ENCODE measurements at places on chromosomes 1 and 21.
A peak's percentile ranks its signal among the peaks of the same experiment; 100 is the strongest.

DNA sequence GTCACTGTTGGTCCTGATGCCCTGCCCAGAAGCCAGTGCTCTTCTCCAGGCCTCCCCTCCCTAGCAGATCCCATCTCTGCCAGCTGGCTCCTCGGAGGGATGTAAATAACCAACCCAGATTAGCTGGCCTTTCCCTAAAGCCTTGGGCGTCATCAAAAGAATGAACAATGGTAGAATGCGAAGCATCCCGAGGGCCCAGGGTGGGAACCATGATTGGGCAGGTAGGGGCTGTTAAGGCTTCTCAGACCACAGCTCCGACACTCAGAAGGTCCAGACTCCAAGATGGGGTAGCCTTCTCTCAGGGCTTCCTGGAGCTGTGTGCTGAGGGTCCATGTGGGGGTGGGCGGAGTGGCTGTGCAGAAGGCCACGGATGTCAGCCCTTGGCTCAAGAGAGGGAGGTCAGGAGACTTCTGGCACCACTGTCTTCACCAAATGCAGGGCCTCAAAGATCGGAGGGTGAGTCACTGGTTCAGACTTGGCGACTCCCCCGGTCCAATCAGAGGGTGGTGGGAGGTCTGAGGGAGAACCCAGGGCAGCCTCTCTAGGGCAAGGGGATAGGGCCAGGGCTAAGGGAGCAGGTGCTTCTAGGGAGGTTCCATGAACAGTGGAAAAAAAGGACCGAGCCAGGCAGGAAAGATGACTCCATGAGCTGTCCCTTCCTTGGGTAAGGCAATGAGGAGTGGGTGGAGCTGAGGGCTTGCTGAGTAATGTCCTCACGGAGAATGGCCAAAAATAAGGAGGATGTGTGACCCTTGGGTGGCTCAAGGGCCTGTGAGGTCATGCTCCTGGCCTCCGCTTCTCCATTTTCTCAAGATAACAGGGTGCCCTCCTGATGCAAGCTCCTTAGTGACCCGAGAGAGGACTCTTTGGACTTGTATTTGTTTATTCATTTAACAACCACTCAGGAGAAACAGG is 58.4 kb upstream of the EPS8L3 start:
- DNase-seq, result no peak

GRCh38 chr1:45230537-45230936 is 24.1 kb upstream of the ZSWIM5 start:
- DNase-seq, result no peak

DNA sequence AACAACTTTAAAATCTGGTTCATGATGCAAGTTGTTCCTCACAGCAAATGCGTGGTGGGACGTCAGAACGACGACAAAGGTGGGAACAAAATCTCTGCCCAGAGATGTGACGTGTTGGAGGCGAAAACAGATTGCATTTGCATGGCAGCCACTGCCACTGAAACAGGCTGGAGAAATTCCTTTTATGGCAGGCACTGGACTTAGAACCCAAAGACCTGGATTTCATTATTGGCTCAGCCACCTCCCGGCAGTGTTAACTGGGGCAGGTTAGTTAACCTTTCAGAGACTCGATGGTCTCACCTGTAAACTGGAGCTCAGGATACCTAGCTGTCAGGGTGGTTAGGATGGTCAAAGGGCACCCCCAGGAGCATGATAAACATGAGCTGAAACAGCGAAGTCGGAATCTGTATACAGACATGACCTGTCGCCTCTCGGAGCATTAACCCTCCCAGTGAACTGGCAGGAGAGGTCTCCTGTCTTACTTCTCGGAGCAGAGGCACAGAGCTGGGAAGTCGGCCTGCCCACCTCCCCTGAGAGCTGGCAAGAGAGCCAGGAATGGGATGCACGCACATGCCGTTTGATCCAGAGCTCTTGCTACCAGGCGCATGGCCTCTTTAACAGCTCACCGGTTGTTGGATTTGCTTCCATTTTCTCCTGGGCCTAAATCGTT is 59.2 kb upstream of the TARBP1 start:
- no peak for DNase-seq

DNA sequence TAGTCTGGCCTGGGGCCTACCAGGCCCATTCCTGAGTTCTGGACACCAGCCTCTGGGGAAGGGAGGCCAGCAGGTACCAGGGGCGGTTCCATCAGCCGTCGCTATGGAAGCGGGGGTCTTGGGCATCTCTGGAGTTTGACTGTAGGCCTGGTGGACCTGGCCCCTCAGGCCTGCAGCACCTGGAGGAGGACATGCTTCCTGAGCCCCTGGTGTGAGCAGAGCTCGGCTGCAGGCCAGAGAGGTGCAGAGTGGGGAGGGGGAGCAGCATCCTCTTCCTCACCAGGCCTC is 7.8 kb downstream of the MYBPH start:
- DNase-seq, result no peak

- DNase-seq, result no peak
Observed at GRCh38 chr1:109883248-109883955, 27.2 kb upstream of the CSF1 start.

DNA sequence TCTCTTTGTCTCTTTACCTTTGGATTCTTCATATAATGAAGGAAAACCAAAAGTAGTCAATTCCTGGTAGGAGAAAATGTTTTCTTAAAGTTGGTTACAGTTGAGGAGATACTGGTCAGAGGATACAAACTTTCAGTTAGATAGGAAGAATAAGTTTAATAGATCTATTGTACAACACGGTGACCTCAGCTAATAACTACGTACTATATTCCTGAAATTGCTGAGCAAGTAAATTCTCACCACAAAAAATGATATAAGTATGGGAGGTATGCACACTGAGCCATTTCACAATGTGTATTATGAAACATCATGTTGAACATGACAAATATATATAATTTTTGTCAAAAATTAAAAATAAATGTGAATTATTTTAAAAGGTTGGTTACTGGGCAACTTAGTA is 20.4 kb downstream of the SSX2IP start:
- DNase-seq, result no peak

DNA sequence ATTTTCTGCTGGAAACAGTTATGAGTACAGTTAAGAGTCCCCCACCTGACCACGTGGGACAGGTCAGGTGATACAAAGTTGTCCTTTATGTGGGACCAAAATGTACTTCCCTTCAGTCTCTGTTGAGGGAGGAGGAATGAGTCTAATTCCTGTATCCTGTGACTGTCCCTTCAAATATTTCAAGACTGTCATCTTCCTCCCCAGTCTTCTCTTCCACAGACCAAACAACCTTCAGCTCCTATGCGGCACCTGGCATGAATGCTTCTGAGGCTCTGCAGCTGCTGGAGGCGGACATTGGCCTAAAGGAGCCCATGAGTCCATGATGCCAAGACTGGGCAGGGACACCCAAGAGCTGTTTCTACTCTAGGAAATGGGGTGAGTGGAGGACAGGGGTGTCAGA is 72.1 kb upstream of the SIM2 start:
- DNase-seq, result no peak

- no peak for DNase-seq
Observed at GRCh38 chr21:44337941-44338895, 972 bp downstream of the CFAP410 start.

DNA sequence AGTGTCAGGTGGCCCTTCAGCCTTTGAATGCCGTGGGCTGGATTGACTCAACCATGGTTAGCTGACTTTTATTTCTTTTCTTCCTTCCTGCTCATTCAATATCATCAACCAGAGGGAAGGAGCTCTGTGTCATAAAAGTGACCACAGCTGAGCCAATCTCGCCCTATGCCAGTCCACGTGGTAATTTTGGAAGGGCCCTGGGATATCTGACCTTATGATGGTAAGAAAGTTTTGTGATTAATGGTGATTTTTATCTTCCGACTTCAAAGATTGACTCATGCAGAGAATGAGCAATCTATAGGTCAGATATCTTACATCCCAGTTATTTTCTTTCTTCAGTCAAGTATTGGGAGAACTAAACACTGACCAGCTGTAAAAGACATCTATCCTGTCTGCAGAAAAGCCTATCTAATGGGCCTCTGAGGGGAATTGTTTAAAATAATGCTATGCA is 170.3 kb downstream of the ZC3H11B start:
- DNase-seq, result no peak

GRCh38 chr1:223207293-223208066 is 64.4 kb upstream of the TLR5 start:
- DNase-seq, result no peak

DNA sequence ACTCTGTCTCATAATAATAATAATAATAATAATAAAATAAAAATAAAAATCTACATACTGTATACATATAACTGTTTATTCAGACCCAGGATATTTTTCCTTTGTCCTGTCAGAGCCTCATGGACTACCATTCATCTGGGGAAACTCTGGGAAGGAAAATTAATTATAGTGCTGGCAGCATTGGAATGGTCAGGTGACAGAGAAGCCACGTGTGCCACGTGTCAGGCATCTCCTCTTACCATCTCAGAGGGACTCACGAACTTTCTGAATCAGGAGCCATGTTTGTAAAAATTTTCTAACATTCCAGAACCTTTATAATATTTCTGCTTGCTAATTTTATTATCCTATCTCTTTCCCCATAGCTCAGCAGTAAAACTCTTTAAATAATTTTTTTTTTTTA is 97.8 kb upstream of the HNRNPU start:
- DNase-seq, result no peak

GRCh38 chr1:7526196-7526866 is 244.8 kb upstream of the VAMP3 start:
- DNase-seq, result no peak

DNA sequence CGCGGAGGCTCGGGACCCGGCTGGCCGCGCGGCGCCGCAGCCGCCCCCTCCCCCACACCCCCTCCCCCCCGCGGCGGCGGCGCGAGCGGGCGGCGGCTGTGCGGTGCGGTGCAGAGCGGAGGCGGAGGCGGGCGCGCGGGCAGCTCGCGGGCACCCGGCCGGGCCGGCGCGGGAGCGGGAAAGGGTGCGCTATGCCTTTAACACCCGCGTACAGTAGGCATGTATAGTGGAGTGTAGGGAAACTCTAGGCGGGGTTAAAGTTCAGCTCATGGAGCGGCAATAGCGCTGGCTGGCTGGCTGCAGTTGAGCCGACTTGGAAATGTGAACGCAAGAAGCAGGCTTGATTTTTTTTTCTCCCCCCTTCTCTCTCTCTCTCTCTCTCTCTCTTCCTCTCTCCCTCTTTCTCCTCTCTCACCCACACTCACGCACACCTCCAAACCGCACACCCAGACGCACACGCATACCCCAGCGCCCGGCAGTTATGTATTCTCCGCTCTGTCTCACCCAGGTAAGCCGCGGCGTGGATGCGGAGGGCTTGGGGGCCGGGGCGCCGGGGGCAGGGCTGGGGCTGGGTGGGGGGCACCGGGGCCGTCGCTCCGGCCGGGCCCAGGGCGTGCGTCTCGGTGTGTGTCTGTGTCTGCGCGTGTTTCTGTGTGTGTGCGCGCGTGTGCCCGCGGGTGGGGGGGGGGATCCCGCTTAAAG is at the start of gene NFIA:
Gene NFIA, plus strand, starts transcription at position 251 of the 702 bp plus-strand sequence.
- DNase-seq, result no peak

DNA sequence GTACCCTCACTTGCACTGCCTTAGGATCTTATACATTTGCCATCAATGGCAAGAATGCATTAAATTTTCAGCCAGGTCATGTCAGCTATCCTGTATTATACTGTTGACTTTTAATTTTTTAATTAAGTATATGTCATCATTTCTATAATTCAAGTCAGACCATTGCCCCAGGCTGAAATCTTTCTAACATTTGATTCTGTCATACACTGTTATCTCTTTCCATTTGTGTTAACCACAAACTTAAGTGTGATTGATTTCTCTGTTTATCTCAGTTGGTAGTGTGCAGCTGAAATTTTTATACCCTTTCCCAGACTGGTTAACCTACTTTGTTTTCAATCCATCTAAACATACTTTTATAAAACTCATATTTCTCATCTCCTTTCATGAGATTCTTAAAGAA is 153.3 kb downstream of the ZP4 start:
- no peak for DNase-seq

DNA sequence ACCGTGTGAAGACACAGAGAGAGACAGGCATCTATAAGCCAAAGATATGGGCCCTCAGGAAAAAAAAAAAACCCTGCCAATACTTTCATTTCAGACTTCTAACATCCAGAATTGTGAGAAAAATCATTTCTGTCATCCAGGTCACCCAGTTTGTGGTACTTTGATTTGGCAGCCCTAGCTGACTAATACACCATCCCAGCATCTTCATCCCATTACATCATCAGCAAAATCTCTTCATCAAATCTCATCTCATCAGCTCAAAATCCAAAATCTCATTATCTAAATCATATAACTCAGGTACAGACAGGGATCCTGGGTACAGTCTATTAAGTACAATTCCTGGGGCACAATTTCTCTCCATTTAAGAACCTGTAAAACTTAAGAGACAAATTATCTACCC is 51.9 kb upstream of the GJA8 start:
- no peak for DNase-seq

GRCh38 chr1:245332513-245332912 is 177.7 kb downstream of the KIF26B start:
- no peak for DNase-seq

GRCh38 chr1:32077451-32077850 is 4.7 kb downstream of the TMEM39B start:
- no peak for DNase-seq

GRCh38 chr1:77350012-77350770 is 68.4 kb downstream of the AK5 start:
- no peak for DNase-seq

DNA sequence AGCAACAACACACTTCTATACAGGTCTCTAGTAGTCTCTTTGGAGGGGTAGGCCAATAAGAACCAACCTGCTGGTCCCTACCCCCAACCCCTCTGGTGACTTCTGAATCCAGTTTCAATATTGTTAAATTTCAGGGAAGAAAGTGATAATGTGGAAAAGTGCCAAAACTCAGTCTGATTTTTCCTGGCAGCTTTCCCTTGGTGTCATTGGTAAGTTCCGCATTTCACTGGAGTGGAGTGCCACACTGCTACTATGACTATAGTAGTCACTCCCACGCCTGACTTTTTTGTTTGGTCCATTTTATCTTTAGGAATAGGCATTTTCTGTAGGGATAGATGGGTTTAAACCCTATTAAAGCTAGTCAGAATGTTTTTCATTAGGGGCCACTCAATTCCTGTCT is 5.7 kb upstream of the ARID1A start:
- DNase-seq, result no peak

GRCh38 chr1:62271948-62272728 is 47.1 kb downstream of the KANK4 start:
- DNase-seq, result peak; percentile 2

GRCh38 chr1:219324629-219325367 is 151.1 kb downstream of the LYPLAL1 start:
- DNase-seq, result no peak

- peak; percentile 23 for DNase-seq
Observed at GRCh38 chr1:230208619-230209261, 141.7 kb downstream of the GALNT2 start.

DNA sequence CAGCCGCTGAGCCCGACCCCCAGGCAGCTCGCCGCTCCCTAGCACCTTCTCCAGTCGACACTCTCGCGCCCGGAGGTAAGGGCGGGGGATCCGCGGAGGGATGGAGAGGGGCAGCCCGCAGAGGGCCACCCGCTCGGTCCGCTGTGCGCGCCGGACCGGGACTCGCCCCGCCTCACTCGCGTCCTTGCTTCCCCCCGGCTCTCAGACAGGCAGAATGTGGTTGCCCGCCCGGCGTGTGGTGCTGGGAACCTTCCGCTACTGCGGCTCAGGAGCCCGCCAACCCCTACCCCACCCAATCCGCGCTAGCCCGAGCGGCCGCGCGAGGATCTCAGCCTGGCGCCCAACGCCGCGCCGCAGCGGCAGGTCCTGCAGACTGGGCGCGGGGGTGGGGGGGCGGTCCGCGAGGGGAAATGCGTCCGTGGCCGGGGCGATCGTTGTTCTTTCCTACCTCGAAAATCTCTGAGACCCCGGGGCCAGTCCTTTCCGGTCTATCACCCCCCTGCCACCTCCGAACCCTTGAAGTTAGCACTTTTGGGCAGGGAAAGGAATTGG is 404 bp downstream of the LRRC8C start:
- DNase-seq, result peak; percentile 28
